GOT3 (cell line): ENCODE measurements at places on chromosomes 4 and X.

GRCh38 chrX:37846141-37846540 is 1.2 kb downstream of the DYNLT3 start:
- DNase-seq, result no peak

GRCh38 chr4:141099326-141099725 is 33.9 kb downstream of the RNF150 start:
- DNase-seq, result no peak

DNA sequence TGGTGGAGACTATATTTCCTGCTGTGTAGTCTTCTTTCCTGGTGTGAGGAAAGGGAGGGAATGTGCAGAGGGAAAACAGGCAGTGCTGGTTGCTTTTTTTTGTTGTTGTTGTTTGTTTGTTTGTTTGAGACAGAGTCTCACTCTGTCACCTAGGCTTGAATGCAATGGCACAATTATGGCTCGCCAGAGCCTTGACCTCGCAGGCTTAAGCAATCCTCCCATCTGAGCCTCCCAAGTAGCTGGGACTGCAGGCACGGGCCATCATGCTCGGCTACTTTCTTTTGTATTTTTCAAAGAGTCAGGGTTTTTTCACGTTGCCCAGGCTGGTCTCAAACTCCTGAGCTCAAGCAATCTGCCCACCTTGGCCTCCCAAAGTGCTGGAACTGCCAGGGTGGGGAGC is 82.5 kb downstream of the RELL1 start:
- no peak for DNase-seq

GRCh38 chr4:101218346-101218745 is 129.0 kb downstream of the PPP3CA start:
- DNase-seq, result no peak

- DNase-seq, result no peak
Observed at GRCh38 chr4:102139132-102139573, 206.1 kb downstream of the SLC39A8 start.

GRCh38 chrX:22536746-22537304 is 264.1 kb downstream of the CBLL2 start:
- no peak for DNase-seq

- DNase-seq, result no peak
Observed at GRCh38 chr4:67366311-67366861, 178.9 kb downstream of the CENPC start.

DNA sequence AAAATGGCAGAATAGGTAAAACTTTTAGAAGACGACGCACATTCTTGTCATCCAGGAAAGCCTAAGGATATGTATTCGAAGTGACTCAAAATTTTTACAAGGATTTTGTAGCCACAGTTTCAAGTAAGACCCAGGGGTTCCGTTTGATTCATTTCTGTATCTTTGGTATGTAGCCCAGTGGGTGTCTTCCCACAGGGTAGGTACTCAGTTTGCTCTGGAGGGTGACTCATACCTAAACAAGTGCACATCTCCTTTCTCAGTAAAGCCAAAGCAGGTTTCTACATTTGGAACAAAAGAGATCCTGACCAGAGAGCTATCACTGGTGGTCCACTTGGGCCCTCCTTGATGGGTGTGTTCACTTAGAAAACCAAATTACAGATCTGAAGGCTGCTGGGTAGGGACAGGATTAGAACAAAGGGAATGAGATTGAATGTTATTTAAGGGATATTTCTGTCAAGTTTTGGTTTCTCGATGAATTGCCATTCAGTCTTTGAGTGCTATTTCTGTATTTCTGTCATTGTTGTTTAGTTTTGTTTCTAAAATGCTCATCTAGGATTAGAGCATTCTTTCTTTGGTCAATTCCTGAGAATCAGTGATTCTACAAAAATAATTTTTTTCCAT is 56.1 kb downstream of the PLS3 start:
- no peak for DNase-seq

DNA sequence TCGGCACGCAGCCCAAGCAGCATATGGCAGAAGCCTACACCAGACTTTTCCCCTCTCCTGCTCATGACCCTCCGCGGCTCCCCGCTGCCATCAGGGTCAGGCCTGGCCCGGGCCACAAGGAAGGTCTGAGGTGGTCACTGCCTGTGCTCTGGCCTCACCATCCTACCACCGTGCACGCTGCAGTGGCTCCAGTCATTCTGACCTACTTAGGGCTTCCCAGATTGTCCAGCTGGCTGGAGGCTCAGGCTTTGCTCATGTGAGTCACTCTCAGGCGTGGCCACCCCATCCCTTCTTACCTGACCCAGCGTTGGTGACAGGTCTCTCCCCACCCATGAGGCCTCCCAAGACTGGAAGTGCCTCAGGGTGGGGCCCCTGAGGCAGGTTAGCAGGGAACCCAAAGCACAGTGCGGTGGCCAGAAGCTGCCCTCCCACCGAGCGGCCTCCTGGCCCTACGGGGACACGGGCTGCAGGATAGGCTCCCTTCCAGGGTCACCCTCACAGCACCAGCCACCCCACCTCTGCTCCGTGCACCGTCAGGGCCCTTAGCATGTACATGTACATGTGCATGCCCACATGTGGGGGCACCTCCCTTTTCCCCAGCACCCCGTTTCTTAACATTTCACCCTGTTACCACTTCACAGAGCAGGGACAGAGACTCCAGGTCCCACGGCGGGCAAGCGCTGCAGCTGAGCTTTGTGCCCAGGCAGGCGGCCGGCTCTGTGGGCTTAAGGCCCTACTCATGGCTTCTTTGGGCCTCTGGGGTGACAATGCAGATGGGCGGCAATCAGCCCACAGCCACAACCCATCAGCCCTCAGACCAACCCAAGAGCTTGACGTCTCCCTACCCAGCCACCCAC is 2.2 kb downstream of the TREX2 start:
- DNase-seq, result no peak

GRCh38 chr4:188190461-188190860 is 51.2 kb downstream of the TRIML1 start:
- no peak for DNase-seq

- DNase-seq, result no peak
Observed at GRCh38 chrX:1138476-1139184, 73.8 kb downstream of the CRLF2 start.

- DNase-seq, result no peak
Observed at GRCh38 chrX:31443654-31444053, 371.8 kb upstream of the FTHL17 start.
